GM12892 (cell line): ENCODE measurements at places on chromosomes 1 and 21.

DNA sequence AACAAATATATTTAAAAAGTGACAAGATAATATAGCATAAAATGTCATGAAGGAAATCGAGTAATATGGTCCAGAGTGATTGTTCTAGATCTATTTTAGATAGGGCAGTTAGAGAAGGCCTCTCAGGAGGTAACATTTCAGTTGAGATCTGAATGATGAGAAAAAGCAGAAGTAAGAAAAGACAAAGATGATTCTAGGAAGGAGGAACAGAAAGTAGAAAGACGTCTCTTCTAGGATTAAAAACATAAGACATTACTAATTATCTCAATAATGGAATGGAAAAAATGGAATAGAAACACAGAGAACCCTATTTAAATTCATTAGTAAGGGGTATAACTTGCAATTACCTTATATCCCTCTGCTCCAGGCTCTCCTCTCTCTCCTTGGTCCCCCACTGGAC, 130.0 kb upstream of the ZNHIT6 start:
- no peak for DNase-seq

DNA sequence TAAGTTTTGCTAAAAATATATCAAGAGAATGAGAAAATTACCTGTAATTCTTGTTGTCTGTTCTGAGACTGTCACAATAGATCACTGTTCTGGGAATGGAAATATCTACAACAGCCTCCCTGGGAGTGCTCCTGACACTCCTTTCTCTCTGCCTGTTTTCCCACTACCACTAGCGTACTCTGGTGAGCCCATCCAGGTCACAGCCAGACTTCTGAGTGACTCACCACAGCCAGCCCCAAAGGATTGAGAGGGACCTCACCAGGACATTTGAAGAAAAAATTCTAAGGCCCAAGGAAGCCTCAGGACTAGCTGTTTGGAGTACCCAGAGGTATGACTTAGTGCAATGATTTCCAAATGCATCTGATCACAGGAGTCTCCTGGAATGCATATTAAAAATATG, 39.0 kb upstream of the TADA1 start:
- DNase-seq: no peak

DNA sequence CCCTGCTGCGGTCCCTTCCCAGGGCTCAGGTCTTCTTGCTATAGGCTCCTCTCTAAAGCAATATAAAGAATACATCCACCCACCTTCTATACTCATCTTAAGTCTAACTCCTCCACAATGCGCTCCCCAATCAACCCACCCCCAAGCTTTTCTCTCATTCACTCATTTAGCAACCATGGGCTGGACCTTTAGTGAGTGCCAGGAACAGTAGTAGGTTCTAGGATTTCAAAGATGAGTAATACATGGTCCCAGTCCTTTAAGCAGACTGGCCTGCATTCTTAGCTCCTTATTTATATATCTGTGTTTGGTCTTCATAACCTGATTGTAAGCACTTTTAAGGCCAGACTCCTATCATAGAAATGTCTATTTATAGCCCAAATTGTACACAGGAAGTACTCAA, 5.9 kb downstream of the CAMK1G start:
- DNase-seq: no peak

DNA sequence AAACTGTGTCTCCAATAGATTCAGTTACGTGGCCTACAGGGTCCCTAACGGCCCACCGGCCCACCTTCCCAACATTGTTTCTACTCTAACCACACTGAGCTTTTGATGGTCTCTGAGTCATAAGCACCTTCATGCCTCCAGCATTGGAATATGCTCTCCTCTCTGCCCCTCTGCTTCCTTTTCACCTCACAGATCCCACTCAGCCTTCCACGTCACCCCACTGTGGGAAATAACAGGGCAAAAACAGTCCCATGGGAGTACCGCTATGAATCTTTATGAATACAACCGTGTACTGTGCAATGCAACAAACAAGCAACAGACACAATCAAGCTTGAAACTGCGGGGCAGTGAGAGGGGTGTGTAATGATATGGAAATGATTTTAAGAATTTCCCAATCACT, 5.3 kb upstream of the SARS1 start:
- no peak for DNase-seq

DNA sequence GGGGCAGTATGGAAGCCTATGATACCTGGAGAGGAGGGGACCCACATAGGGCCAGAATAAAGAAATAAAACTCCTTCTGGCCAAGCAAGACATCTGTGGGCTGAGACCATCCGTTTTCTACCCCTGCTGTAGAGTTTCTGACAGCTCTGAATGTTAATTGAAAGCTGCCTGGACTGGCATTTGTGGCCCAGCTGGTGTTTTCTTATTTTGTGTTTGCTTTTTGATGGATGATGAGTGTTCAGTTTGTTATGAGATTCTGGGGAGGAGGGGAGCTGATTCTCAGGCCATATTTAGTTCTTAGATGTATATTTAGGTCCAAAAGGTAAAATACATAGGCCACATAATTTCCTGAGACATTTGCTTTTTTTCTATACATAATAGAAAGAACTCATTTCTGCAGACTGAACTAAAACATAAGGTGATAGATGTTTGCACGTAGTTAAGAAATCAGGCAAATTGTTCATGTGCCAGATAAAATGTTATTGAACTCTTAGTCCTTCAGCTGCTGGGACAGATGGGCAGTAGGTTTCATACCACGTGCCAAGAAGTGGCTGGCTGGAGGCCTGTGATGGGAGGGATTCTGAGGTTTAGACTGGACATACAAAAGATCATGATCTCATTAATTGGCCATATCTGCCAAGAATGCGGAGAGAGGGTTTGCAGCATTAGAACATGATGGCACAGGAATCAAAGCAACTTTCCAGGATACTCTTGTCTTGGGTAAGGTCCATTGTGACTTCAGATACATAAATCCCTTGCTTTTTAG, 54.1 kb downstream of the DSCAM start:
- no peak for DNase-seq

GRCh38 chr1:152743371-152744145, 14.3 kb upstream of the KPRP start:
- no peak for DNase-seq

DNA sequence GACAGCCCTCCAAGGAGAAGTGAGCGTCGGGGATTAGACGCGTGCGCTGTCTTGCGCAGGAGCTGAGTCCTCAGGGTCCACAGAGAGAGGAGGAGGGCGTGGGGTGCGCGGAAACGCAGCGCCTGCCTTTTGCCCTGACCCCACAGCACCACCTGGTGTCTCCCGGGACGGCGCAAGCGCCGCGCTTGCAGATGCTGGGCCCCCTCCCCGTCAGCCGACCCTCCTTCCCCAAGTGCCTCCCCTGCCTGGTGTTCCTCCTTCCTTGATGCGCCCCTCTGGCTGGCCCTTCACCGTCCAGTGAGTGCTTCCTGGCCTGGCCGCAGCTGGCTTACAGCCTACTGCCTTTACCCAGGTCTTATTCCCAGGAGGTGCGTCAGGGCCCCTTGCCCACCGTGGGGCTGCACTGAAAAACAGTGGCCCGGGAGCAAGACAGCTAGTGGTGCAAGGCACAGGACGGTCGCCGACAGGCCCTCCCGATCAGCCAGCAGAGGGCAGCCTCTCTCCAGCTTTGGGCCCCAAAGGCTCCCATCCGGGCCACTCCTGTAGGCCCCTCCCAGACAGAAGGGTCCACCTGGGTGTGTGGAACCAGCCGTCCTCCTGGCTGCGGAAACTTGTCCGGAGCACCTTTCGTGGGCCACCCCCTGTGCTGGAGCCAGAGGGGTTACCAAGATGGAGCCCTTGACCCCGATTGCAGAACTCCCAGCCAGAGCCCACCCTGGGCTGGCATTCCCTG, 12.9 kb upstream of the PHLDA3 start:
- peak; percentile 90 for DNase-seq

DNA sequence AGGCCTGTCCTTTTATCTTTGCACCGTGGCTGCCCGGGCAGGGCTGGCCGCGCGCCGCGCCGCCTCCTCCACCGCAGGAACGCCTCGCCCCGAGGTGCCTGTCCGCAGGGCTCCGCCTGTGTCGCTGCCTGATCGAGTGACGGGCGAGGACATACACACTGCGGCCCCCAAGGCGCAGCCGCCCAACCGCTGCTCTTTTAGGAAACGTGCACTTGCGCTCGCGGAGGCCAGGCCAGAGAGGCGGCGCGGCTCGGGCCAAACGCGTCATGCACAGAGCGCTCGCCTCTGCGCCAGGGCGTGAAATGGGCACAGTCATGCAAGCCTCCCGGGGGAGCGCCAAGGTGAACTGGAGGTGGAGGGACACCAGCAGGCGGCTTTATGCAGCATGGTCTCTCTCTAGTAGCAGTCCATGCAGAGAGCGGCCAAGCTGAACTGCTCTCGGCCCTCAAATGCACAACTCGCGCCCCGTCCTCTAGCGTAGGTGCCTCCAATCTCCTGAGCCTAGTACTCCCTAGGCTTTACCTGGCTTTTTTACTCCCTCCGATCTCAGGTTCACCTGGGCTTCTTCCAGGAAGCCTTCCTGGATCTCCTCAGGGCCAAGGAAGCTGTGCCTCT, 12.9 kb downstream of the TRABD2B start:
- DNase-seq: no peak

GRCh38 chr1:45884700-45885099, 81.3 kb downstream of the MAST2 start:
- DNase-seq: no peak

- DNase-seq: no peak
These were observed 9.5 kb downstream of the COLGALT2 start for GRCh38 chr1:184027826-184028695.

DNA sequence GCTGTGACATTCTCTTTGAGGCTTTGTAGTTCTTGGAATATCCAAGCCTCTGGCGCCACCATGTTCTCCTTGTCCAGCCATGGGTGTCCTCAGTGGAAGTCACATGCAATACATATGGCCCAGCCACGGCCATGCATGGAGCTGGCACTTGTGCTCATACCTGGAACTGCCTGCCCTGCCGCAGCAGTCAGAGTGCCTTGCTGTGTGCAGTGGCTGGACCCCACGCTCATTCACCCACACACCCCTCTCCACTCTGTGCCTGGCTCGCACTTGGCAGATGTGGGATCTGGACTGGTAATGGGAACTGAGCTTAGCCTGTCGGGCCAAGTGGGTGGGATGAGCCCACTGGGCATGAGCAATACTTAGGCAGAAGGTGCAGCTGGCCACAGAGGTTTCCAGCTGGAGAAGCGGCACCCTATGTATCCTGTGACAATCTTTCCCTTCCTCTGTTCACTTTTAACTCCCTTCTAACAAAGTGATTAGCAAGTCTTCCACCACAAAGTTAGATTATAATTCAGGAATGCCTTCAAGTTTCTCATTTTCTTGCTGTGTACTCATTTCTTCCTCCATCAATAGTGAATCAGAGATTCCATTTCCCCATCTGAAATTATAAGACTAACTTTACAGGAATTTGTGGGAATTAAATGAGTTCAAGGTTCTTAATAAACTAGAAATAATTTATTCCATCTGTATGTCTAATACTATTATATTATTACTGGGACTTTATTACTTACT, 351.6 kb upstream of the NCAM2 start:
- DNase-seq: no peak

DNA sequence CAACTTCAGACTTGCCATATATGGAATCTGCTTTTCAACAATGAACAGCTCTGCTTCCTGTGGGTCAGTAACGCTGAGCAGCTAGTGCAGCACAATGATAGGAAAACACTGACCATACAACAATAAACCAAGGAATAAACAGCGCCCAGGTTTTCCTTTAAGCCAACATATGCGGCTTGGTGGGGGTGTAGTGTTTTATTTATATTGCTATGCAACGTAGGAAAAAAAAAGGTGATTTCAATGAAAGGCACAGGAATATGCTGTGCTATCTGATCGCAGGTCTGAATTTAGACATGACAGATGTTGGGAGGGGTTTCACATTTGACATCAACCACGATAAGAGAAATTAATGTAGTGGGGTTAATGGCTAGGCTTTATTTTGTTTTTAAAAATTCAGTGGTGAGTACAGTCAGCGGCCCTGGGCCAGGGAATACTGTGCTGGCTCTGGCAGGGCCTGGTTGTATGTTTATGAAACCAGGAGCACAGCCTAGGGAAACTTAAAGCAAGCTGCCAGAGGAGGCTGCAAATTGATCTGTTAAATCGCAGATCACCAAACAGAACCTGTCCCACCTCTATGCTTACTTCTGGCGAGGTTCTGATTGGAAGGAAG, 4.3 kb downstream of the TSPAN2 start:
- DNase-seq: no peak

DNA sequence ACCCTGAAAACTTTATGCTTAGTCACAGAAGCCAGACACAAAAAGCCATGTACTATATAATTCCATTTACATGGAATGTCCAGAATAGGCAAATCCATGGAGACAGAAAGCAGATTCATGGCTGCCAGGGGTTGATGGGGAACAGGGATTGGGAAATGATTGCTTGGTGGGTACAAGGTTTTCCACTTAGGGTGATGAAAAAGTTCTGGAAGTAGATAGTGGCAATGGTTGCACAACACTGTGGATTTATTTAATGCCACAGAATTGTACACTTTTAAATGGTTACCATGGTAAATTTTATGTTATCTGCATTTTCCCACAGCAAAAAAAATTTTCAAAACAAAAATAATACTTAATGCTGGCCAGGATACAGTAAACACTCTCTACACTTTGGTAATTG, 40.6 kb downstream of the ENAH start:
- no peak for DNase-seq

- DNase-seq: no peak
These were observed 478.0 kb downstream of the CAMTA1 start for GRCh38 chr1:7263021-7263960.

DNA sequence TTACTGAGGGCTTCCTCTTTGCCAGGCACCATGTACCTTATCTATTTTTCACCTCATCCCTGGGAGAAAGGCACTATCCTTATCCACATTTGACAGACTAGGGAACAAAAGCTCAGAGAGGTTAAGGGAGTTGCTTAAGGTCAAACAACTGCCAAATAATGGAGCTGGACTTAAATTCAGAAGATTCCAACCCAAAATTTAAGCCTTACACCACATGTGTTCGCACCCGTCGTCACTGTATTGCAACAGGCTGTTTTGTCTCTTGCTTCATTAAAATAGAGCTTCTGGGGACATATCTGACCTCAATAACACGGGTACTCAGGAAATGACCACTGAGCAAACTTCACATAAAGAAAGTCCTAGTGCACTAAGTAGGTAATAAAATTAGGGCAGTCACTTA, 62.0 kb downstream of the TRABD2B start:
- no peak for DNase-seq
